MCF 10A (cell line): ENCODE measurements at places on chromosomes 3 and 15. TPM values are rescaled to one million over a fixed set of nuclear protein-coding genes. Genes with fewer than 3 reads are reported as not detected.

TARS3 gene
- total RNA-seq = 5.0 and 7.2 TPM in 2 replicates

CHRNA5 gene
- total RNA-seq = 1.9 and 2.3 TPM in 2 replicates

DPPA2 gene
- total RNA-seq = not detected in 2 replicates

PARP15 gene
- not detected in 2 replicates for total RNA-seq

CCDC32 gene
- total RNA-seq = 17.9 and 18.1 TPM in 2 replicates

EXD1 gene
- total RNA-seq = 0.12 and 0.37 TPM in 2 replicates

SLC24A1 gene
- 8.2 TPM in 2 replicates for total RNA-seq

TERC gene
- total RNA-seq = 2.9 and 7.9 TPM in 2 replicates

PTH1R gene
- total RNA-seq = not detected in 2 replicates

SLC22A14 gene
- total RNA-seq = 0.44 and 0.64 TPM in 2 replicates

SPSB4 gene
- not detected in 2 replicates for total RNA-seq

FBXO40 gene
- not detected in 2 replicates for total RNA-seq

LSG1 gene
- 30.5 and 35.1 TPM in 2 replicates for total RNA-seq

CACNA1D gene
- 0.26 TPM in 1 of 2 replicates, not detected in the other for total RNA-seq

WWTR1 gene
- total RNA-seq = 52.9 and 54.9 TPM in 2 replicates

GHSR gene
- total RNA-seq = not detected in 2 replicates
